ENCODE measurements at places on chromosomes 12 and 14.

DNA sequence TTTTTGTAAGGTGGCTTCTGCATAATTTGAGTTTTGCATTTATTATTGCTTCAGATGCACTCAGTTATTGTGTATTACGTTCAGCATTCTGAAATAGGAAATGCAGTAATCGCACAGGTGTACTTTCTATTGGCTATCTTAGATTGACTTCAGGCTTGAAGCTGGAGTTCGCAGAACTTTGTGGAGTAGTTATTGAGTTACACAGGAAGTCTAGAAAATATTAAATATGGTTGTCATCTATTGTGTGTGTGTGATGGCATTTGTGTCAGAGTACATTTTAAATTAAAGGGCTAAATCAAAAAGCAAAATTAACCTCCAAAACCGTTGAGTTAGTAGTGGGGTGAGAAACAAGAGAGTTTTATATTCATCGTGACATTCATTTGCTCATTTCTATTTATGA is 2.7 kb downstream of the ARID2 start:
- no peak for DNase-seq

GRCh38 chr12:13218641-13219040 is 22.1 kb downstream of the EMP1 start:
- no peak for DNase-seq

DNA sequence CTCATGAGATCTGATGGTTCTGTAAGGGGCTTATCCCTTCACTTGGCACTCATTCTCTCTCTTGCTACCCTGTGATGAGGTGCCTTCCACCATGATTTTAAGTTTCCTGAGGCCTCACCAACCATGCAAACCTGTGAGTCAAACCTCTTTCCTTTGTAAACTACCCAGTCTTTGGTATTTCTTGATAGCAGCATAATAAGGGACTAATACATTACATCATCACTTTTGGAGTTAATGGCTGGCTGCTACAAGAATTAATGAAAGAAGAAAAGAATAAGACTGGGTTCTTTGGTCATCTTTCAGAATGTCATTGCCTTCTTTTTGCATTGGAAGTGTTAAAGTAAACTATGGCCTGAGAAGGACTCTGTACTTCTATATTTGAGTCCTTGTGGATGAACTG is 5.1 kb upstream of the KIF21A start:
- DNase-seq: no peak

- DNase-seq: no peak
These were observed 23.6 kb upstream of the BLTP3B start for GRCh38 chr12:100166232-100166631.

DNA sequence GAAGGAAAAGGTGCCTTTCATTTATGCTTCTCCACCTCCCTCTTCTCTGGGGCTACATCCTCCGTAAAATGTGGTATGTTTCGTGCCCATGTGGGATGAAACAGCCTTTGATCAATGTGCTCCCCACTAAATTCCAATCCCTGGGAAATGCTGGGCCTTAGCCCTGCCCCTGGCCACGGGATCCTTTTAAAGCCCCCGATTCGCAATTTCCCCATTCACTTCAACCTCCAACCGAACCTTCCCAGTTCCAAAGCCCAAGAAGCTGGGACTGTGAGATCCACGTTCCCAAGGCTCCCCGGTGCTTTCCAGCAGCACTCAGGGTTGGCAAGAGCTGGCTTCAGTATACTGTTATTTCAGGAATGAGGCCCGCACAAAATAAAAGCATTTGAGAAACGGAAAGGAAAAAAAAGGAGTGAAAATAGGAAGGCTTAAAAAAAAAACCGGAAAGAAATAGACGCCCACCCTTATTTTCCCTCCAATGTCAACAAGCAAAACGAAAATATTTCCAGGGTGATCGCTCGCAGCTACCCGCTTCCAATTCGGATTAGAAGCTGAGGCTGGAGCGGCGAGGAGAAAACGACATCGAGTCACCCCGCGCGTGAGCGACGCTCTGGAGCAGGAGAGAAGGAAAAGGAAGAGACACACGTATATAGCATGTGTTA is 1.3 kb upstream of the FOXG1 start:
- DNase-seq: no peak

DNA sequence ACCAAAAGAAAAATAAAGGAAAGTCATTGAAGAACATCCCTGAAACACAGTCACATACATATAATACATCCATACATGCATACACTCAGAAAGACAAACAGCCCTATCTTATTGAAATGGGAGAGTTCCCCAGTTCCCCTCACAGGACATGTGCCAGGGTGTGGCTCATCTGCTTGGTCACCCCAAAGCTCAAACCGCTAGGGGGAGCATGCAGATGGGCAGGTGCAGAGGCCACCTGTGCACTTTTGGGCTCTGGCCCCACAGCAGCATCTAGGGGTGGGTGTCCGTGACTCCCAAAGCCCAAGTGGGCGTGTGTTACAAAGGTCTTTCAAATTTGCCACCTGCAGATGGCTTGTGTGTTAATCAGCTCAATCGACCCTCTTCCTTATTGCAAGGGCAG is 75.2 kb downstream of the CMAS start:
- DNase-seq: no peak

DNA sequence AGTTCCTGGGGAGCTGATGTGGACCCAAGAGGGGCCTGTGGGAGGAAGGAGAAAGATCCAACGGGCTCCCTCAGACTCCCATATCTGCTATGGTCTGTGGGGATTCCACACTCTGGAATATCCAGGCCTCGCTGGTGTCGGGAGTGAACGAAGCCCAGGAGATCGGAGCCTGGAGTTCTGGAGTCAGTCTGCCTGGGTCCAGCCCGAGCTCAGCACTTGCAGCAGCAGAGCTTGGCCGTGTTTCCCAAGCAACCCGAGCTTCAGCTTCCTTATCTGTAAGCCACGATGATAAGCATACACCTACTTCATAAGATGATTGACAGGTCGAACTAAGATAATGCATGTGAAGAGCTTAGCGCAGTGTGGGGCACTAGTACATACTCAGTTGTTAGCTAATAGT is 10.1 kb downstream of the LTBP2 start:
- DNase-seq: no peak

GRCh38 chr12:77999074-77999715 is 168.5 kb downstream of the NAV3 start:
- no peak for DNase-seq

- no peak for DNase-seq
These were observed 15.6 kb downstream of the HIP1R start for GRCh38 chr12:122850695-122851350.

GRCh38 chr14:79352076-79352630 is 859.2 kb downstream of the DIO2 start:
- no peak for DNase-seq

DNA sequence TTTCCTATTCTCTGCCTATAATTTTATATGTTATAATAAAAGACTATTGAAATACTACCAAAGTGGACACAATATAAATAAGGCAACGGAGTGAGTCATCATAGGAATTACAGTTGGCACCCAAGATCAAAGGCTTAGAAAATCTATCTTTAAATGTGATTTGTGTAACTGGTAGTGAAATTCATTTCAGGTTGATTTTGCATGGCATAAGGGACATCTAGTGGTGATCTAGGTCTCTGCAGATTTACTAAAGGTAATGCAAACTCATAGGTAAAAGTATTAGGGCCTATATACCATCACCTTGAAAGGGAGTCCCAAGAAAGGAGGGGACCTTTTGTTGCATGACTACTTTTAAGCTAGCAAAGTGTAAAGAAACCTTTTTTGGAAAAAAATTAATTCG is 527.2 kb downstream of the NRXN3 start:
- DNase-seq: no peak

DNA sequence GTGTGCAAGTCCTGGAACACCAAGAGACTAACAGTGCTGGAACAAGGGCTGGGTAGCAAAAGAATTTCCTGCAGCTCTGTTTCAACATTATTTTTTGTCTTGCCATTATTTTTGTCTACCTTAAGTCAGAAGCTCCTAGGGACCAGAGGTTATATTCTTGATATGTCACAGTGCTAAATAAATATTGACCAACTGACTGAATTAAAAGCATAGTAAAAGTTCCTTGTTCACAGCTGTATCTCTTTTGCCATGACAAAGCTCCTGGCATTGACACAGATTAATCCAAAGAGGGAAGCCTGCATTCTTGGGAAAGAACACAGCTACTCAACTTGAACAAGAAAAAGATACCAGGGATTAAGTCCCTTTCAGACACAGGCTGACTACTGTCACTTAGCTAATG is 136.5 kb downstream of the SPTSSA start:
- DNase-seq: no peak

DNA sequence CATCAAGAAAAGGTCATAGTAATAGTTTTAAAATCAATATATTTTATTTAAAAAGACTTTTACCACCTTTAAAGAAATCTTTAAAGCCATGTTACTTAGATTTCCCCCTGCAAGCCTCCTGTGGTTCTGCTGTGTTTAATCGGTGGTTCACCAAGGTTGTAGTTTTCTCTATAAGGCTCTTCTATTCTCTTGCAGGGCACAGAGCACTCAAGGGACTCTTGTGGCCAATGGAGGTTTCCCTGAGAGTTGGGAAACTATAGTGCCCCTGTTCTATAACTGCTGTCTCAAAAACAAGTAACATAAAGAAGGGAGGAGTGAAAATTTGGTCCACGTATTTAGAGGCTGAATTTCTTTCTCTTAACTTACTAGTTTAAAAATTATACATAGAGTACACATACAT is 25.0 kb downstream of the DACT1 start:
- no peak for DNase-seq

GRCh38 chr14:88168498-88169165 is 154.4 kb downstream of the KCNK10 start:
- DNase-seq: no peak

GRCh38 chr14:35944847-35945246 is 118.7 kb downstream of the BRMS1L start:
- DNase-seq: no peak

DNA sequence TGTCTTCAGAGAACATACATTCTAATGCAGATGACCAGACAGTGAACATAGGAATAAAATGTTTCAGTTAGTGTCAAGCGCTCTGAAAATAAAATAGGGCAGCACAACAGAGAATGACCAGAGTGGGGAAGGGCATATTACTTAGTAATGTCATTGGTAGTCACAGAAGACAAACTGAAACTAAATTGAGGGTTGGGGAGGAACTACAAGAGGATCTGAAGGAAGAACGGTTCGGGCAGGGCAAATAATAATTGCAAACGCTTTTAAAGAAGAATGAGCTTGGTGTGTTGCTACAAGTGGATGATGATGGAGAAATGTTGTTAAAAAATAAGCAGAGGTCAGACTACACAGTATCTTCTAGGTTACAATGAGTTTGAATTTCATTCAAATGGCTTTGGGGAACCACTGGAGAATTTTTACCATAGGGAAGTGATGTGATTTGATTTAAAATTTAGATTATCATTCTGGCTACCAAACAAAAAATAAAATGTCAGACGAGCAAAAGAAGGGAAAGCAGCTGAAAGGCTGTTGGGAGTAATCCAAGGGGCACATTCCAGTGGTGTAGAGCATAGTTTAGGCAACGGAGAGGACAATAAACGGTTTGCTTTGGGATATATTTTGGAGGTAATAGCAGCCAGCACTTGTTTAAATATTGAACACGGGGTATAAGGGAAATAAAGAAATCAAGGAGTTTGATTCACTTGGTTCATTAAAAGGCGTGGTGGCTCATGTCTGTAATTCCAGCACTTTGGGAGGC is 56.3 kb upstream of the SLC6A13 start:
- no peak for DNase-seq

DNA sequence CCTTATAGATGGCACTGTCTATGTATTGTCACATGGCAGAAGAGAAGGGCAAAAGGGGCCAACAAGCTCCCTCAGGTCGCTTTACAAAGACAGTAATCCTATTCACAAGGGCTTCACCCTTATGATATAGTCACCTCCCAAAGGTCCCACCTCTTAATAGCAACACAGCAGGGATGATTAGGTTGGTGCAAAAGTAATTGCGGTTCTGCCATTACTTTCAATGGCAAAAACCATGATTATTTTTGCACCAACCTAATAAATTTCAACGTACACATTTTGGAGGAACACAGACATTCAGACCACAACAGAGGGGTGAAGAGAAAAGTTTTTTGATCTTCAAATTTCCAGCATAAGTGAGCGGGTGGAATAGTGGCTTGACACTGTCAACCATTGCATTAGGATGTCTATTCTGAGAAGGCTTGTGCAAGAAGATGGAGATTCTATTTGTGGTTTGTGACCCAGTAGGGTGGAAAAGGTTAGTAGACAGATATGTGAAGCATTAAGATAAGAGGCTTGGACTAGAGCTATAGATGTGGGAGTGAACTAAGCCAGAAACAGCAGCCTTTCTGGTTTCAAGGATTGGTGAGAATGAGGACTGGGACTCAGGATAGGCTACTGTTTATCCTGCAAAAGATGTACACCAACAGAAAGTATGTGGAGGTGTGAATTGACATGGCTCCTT is 75.5 kb upstream of the CPSF6 start:
- no peak for DNase-seq

GRCh38 chr14:78327426-78328221 is 157.5 kb downstream of the NRXN3 start:
- no peak for DNase-seq

DNA sequence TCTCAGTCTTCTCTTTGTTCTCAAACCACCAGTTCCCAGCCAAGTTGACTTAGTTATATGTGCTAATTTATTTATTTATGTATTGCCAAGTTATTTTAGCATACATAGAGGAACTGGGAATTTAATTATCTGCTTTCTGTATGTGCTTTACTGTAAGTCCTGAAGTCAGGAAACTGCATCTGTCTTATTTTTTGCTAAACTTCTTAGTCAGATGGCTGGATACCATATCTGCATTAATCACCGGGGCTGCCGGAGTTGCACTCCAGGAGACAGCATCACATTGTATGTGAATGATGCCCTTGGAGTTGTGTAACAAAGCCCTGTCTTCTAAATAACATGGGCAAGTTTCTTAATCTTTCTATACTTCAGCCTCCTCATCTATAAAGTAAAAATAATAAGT is 96.2 kb downstream of the MON2 start:
- no peak for DNase-seq

DNA sequence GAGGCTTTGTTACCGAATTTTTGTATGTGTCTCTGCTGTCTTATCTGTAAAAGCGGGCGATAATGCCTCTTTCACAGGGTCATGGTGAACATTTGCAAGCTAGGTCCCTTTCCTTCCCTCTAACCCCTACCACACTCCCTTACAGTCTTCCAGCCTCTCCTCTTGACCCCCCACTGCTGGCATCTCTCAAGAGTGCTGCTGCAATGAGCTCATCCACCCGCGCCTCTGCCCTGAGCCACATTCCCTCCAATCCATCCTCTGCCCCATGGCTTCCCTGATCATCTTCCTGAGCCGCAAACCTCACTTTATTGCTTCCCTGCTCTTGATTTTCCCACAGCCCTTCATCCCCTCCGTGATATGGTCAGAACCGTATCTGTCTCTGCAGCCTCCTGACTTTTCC is 343.6 kb downstream of the BCL11B start:
- no peak for DNase-seq

DNA sequence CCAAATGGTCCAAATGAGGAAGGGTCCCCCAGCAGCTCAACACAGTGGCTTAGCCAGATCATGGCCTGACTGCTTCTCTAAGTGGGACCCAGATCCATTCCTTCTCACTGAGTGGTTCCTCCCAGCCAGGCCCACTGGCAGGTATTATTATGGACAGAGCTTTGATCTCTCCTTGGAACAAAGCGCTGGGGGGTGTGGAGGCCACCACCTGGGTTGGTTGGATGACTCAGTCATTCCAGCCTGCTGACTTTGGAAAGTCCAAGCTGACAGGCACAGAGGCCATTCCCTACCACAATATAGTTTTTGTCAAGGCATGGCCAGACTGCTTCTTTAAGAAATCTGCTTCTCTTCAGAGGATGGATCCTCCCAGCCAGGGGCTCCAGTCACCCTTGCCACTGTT is 341.1 kb downstream of the BTG1 start:
- DNase-seq: no peak

Data from AG09309 (cell line).